ENCODE measurements at places on chromosomes 12 and 14.

DNA sequence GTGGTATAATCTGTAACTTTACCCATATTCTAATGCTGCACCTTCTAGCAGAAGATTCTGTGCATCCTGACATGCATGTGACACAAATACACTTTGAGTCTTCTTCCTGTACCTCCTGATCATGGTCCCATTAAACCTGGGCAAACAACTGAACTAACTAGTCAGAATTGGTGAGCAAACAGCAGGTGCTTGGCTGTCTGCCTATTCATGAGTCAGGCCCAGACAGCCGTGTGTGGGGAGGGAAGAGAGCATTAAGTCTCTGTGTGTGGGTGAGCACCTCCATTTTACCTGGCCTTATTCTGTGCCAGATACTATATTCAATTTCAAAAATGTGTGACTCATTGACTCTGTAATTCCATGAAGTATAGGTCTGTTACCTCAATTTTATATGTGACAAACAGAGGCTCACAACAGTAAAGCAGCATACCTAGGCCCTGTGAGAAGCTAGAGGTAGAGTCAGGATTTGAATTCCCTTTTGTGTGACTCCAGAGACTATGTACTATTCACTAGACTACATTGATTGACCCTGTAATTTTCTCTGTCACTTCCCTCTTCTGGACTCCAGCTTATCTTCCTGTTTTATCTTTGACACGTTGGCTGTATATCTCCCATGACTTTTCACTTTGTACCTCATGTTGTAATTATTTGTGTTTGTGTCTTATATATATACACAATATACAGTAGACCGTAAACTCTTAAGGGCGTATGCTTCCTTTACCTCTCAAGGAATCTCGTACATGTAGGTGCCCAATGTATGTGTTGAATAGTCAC is 32.2 kb downstream of the SUSD6 start:
- no peak for DNase-seq

DNA sequence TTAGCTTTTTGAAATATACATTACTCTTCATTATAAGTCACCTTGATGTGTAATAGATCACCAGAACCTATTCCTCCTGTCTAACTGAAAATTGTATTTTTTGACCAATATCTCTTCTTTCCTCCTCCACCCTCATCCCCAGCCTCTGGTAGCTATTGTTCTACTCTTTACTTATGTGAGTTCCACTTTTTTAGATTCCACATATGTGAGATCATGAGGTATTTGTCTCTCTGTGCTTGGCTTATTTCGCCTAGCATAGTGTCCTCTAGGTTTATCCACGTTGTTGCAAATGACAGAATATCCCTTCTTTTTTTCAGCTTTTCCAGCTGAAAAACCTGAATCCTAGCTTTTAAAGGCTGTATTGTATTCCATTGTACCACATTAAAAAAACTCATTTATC is 82.1 kb downstream of the MIPOL1 start:
- no peak for DNase-seq

DNA sequence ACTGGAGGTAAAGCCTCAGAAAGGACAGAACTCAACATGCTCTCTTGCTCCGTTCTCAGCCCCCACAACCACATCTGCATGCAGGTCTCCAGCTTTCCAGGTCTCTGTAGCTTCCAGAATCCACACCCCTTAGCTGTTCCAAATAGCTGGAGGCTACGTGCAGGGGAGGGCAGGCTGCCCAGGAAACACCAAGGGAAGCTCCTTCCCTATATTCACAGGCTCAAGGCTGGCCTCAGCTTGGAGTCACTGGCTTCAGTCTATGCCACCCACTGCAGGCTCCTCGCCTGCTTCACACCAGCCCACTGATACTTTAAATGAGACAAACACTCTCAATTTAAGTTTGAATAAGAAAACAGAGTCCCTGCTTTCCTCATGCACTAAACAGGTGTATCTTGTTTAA is 73.3 kb downstream of the ASCL4 start:
- DNase-seq, result no peak

DNA sequence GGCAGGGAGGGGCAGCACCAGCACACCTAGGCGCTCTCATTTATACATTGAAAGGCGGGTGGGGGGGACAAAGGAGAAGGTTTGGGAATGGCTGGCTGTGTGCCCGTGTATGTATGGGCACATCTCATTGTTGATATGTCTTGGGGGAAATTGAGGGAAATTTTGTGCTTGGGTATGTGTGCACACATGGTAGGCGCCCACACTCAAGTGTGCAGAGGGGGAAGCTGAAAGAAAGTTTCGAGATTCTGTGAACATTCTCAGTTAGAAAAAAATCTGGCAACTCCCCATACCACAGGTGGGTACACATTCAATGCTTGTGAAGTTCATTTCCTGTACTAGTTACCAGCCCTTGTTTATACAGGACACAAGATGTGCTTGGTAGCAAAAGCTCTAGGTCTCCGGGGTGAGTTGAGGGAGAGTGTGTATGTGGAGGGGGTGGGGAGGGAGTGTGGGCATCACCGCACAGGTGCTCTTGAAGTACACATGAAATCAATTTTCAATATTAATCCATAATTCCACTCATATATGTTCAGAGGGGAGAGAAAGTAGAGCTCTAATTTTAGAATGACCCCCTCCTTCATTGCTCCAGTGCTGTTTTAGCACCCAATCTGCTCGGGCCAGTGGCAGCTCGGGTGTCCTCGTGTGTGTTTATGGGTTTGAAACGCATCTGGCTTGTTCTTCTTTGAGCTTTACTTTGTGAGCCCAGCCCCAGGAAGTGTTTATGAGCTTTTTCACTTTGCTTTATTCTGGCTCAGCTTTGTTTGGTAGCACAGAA is 286.0 kb downstream of the ZFP36L1 start:
- no peak for DNase-seq

DNA sequence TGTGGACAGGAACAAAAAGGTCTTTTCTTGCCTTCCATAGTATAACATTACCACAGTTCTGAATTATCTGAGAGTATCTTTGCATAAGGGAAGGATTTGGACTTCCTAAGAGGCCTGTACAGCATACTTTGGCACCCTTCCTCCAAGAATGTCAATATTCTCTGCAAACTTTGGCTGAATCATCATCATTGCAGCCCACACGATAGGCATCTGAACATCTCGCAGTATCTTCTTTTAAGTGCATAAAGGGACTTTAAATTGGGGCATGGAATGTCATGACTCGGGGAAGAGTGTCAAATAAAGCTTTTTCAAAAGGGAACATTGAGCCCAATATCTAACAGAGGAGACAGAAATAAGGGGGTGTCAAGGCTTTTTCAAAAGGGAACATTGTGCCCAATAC is 646.2 kb upstream of the STXBP6 start:
- DNase-seq, result no peak
